Stimulated activated CD4-positive, alpha-beta T cell treated with anti-CD3 and anti-CD28 coated beads, Interleukin-1b, Interleukin-23, amount 100 ng/mL, for 1 hour (primary cell): ENCODE measurements at places on chromosomes 2 and 18.
A peak's percentile ranks its signal among the peaks of the same experiment; 100 is the strongest.

DNA sequence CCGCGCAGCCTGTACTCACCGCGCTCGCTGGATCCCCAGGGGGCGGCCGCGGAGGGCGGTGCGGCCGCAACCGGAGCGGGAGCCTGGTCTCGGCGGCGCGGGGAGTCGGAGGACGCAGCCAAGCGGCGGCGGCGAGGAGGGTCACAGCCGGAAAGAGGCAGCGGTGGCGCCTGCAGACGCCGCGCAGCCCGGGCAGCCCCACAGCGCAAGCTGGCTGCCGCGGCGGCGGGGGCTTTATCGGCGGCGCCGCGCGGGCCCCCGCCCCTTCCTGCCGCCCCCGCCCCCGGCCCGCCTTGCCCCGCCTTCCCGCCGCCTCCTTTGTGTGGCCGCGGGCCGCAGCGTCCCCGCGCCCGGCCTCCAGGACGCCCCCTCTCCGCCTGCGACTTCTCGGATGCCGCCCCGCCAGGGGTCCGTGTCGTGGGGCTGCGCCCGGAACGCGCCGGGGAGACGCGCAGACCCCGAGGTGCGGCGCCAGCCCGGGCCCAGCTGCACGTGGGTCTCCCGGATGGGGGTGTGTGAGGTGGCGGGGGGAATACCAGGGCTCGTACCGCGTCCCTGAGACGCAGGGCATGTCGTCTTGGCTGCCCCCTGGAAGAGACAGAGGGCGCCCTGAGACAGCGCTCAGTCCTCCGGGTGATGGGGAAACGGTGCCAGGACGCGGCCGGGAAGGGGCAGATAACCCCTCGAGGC, at the start of gene SERPINE2:
SERPINE2 (minus strand) TSS at position 207 of the 690 bp plus-strand sequence. CDS start 37,386 bp downstream, outside the sequence.
- peak; percentile 28 for DNase-seq

GRCh38 chr2:86488561-86489250, 47.5 kb downstream of the KDM3A start:
- DNase-seq: no peak

DNA sequence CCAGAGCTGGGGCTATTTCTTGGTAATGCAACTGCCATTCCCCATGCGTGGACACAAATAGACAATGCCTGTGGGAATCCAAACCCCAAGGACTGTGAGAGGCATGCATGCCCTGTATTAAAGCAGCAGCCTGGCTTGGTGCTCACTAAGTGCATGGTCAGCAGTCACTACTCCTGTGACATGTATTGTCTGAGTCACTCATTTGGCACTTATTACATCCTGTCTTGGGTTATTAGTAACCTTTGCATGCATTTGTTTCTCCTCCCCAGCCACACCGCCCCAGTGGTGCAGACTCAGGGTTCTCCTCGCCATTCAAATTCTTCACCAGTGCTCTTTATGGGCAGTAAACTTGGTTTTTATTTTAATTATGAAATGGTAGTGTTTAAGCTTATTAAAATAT, 30.2 kb downstream of the PRKCE start:
- no peak for DNase-seq

- no peak for DNase-seq
These were observed 409.2 kb upstream of the HS6ST1 start for GRCh38 chr2:128727914-128728313.

DNA sequence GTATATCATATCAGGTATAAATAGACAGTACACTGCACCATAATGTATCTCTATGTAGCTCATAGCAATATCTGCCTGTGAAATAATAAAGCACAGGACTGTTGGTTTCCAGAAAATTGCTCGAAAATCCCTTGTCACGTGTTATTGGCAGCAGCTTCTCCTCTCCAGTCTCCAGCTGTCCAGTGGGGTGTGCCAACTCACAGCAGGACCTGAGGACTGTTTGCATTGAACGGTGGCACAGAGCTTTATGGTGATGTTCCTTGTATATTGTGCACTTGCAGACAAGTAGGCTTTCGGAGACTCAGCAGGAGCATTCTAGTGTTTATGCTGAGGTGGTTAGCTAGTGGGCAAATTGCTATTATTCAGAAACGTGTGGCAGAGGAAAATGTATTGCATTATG, 182.2 kb upstream of the ATP5MC3 start:
- no peak for DNase-seq

GRCh38 chr2:156332284-156332533, 312 bp downstream of the NR4A2 start:
- no peak for DNase-seq

DNA sequence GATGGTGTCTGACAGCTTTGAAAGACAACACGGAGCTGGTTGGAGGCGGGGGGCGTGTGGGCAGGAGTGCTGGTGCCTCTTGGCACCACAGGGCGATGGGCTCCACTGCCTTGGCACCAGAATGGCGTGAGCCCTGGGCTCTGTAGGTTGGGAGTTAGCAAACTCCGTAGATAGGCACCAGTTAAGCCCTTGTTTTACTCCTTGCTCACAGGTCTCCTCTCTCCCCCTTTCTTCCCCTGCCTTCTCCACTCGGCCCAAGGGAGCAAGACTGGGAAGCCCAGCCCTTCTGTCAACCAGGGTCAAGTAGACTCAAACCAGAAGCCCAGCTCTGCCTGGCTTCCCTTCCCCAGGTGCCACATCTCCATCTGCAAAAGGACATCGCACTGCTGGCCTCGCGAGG, 281.7 kb upstream of the ID2 start:
- DNase-seq: no peak
